NCI-H1105 (cell line): ENCODE measurements at places on chromosomes 12 and 14.

DNA sequence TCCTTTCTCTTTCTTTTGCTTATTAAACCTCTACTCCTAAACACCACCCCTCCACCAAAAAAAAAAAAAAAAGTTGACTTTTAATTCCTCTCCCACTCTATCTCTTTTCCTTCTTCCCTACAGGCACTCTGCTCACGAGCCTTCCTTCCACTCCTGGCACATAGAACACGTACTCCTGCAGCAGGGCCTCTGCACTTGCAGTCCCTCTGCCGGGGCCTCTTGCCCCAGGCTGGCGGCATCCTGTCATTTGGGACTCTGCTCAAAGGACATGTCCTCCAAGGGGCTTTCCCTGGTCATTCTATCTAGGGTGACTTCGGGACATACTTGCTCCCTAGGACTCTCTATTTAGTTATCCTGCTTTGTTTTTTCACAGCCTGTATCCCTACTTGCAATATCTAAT, 7.7 kb downstream of the FOS start:
- DNase-seq, result no peak

- DNase-seq, result no peak
These were observed 6.3 kb downstream of the CIPC start for GRCh38 chr14:77104393-77104792.

GRCh38 chr12:68374307-68374982, 42.3 kb upstream of the MDM1 start:
- no peak for DNase-seq

GRCh38 chr14:66746316-66747006, 238.5 kb downstream of the GPHN start:
- DNase-seq, result no peak

DNA sequence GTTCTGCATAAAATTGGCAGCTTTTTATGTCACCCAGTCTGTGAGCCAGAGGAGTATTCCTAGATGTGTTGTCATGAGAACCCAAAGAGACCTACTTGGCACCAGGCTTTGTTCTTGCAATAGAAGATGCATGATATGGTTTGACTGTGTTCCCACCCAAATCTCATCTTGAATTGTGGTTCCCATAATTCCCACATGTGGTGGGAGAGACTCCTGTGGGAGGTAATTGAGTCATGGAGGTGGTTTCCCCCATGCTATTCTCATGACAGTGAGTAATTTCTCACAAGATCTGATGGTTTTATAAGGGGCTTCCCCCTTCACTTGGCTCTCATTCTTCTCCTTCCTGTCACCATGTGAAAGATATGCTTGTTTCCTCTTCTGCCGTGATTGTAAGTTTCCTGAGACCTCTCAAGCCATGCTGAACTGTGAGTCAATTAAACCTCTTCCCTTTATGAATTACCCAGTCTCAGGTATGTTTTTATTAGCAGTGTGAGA, 572.0 kb upstream of the ATP2B1 start:
- no peak for DNase-seq

DNA sequence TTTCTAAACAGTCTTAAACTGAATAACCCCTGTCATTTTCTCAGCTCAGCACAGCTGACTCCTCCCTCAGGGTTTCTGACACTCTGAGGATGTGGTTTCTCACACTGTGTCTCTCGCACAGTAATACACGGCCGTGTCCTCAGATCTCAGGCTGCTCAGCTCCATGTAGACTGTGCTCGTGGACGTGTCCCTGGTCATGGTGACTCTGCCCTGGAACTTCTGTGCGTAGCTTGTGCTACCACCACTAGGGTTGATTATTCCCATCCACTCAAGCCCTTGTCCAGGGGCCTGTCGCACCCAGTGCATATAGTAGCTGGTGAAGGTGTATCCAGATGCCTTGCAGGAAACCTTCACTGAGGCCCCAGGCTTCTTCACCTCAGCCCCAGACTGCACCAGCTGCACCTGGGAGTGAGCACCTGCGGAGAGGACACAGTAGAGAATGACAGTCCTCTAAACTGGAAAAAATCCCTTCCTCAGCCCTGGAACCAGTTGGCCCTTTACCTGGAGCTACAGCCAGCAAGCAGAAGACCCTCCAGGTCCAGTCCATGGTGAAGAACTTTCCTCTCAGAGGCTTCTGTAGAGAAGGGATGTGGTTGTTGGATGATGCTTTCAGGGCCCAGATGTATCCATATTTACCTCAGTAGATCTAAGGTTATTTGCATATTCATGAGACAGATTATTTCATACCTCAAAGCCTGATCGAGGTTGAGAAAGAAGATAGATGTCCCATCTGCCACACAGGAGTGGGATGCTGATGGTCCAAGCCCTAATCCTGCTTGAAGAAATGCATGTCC, 984.8 kb downstream of the TMEM121 start:
- DNase-seq, result no peak

DNA sequence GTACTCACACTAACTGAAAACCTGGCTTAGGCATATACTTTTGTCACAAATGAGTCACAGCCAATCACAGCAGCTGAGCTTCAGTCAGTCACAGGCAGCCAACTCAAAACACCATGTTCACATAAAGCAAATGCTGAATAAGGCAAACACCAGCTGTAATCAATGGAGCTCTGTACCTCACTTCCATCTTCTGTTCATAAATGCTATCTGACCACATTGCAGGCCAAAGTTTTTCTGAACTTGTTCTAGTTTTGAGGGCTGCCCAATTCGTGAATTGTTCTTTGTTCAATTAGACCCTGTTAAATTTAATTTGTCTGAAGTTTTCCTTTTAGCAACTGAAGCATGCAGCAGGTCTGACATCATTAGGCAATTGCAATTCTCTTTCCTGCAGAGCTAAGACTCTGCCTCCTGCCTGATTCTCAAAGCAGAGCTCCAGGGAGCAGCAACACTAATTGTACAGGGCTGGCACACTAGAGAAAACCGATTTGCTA, 129.9 kb downstream of the WIF1 start:
- no peak for DNase-seq

DNA sequence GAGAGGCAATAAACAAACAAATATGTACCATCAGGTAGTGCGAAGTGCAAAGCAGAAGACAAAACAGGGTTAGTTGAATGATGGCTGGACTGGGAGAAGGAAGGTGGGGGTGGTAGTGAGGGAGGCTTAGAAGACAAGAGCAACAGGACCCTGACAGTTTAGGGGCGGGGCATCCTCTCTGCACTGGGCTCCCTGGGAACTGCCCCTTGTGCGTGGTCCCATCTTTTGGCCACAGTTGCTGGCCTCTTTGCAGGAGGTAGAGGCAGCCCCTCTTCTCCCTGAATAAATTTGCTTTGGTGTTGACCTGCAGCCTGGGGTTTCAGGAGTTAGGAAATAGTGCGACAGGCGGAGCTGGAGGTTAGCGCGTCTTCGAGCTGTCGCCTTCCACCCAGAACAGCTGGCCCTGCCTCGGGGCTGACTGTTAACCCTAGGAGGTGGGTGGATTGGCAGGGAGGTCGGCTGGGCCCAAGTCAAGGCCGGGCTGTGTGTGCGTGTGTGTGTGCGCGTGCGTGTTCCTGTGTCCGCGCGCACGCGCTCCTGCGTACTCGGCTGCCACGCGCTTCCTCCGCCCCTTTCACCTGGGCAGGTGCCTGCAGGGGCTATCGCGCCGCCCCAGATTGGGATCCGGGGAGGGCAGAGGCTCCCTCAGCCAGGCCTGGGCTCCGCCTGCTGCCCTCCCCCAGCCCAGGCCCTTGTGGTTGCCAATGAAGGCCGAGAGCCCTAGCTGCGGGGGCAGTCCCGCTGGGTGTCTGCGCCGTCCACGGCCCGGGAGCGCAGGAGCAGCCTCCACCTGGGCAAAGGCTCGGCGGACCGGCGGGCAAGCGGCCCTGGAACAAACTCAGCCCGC, 180.8 kb downstream of the ADCK1 start:
- DNase-seq, result no peak

GRCh38 chr12:95766356-95767019, 24.1 kb downstream of the NTN4 start:
- DNase-seq, result no peak

- no peak for DNase-seq
These were observed 83.7 kb downstream of the PTGER2 start for GRCh38 chr14:52397844-52398243.

DNA sequence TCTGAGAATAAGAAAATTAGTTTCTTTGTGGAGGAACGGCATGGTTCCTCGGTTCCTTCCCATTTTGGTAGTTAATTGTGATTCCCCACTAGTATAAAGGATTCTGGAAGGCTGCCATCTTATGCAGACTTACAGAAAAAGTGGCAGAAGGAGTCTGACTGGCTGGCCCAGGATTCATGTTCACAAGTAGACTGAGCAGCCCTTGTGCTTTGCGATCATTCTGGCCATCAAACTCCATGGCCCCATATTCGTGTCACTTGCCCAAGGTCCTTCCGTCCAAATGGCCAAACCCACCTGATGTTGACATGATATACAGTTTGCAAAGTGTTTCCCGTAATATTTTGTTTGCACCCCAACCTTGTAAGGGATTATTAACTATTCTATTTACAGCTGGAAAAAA, 297.2 kb upstream of the AMIGO2 start:
- no peak for DNase-seq

DNA sequence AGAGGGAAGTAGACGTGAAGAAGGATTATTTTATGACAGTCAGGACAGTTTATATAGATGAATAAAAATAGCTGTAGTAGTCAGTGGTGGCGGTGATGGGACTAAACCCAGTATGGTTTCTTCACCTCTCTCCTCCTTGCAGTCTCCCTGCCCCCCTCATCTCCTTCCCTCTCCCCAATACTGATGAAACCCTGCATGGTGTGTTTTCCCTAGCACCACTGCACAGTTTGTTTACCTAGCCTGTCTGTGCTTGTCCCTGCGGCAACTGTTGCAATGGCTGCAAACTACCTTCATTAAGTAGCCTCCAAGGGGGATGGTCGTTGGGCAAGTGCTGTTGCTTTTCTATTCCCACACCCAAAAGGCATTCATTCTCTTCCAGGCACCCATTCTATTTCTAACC, 14.7 kb downstream of the PCBP2 start:
- no peak for DNase-seq

DNA sequence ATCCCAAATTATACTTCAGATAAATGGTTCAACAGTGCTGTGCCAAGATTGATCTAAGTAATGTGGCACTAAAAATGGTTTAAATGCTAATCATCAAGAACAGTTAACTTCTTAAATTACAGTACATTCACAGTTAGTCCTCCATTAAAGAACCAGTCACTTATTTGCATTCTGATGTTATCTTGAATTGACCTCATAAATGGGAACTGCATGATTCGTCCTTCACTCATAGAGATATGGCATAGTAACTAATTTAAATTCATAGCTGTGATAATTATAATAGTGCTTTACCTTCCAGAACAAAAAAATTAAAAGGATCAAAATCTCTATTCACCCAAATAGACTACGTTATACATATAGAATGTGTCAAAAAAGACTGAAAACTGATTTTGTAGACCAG, 61.1 kb downstream of the COCH start:
- DNase-seq, result no peak

DNA sequence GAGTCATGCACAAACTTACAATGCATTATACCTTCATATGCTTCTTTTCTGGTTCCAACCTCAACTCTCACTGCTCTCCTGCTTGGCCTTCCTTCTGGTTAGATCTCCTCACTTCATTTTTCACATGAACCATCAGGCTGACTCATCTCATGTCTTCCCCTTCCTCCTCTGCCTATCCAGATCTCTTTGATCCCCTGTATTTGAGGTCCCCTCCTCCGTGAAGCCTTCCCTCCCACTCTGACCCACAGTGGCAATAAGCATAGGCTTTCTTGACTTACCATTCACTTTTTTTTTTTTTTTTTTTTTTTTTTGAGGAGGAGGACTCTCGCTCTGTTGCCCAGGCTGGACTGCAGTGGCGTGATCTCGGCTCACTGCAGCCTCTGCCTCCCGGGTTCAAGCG, 14.7 kb upstream of the ASIC1 start:
- DNase-seq, result no peak

DNA sequence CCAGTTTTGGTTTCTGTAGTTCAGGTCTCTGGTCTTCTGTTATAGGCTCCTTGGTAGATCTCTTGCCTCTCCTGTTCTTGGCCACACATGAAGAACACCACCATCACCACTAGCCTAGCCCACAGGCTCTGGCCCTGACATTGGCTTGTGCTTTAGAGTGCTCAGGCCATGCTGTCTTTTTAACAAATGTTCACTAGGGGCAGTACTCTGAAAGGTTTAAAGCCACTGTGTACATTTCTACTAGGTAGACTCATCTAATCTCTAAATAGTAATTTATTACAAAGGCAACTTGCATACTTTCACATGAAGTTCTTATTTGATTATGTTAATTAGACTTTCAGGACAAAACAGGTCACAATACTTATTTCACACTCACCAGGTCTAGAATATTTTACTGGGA, 38.3 kb downstream of the PDE6H start:
- no peak for DNase-seq

GRCh38 chr12:54037360-54038283, 4.8 kb downstream of the HOXC5 start:
- no peak for DNase-seq

DNA sequence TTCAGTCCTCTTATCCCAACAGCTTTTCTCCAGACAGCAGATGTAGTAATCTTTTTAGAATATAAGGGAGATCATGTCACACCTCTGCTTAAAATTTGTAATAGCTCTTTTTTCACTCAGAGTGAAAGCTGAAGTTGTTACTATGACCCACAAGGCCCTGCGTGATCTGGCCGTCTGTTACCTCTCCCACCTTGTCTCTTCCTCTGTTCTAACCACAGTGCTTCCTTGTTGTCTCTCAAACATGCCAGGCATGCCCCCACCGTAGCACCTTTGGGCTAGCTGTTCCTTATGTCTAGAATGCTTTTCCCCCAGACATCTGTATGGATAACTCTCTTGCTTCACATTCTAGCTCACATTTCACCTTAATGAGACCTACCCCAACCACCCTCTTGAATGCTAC, 6.5 kb downstream of the NECAP1 start:
- DNase-seq, result no peak

DNA sequence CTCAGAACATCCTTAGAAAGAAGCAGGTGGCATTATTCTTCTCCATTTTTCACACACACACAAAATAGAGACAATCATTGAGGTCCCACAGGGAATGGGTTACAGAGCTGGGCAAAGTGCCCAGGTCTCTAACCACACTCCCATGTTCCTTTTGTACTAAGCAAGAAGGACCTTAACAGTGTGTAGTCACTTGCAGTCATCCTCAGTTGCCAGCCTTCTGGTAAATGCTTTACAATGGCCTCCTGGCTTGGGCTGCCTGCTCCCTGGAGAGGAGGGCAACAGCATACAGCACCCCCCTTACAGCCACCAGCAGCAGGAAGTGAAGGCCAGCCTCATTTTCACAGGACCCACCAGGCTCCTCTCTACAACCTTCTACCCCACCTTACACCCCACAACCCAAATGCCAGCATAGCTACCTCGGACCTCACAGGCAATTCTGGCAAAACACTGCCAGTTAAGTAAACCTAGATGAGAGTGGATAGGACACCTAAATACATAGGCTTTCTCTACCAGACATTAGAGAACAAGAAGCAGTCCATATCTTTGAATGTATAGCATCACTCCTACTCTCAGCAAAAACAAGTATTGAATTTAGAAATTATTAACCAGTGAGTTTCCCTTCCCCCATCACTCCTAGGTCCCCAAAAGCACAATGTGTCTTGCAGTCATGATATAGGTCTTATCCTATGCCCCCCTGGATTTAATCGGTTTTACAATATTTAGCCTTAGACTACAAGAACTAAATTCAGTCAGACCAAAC, 88.1 kb downstream of the PPP2R5E start:
- DNase-seq, result peak; percentile 72

GRCh38 chr12:57008178-57008577, 1.8 kb upstream of the ZBTB39 start:
- peak; percentile 21 for DNase-seq

GRCh38 chr12:89134213-89134770, 218.0 kb downstream of the DUSP6 start:
- no peak for DNase-seq

- no peak for DNase-seq
These were observed 9.9 kb downstream of the SOCS2 start for GRCh38 chr12:93582351-93582750.

- no peak for DNase-seq
These were observed 2.8 kb downstream of the SERPINA1 start for GRCh38 chr14:94385553-94386057.
